Left ventricle myocardium superior (tissue), 1 donor: ENCODE measurements at places on chromosomes 6 and 20. TPM values are rescaled to one million over a fixed set of nuclear protein-coding genes. Genes with fewer than 3 reads are reported as not detected.

DNA sequence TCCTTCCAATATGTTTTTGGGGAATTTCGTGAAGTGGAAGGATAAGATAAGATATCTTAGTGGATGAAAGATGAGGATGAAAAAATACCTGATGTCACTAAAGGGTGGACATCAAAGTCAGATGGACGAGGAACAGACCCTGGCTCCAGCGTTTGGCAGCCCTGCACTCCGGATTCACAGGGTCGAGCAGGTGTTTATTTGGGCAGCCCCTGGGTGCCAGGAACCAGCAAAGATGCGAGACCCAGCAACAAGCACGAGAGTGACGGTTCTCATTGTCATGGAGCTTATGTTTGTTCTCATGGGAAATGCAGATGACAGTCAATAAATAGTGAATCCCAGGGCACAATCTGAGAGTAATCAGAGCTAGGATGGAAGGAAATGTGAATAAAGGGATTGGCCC is 131.1 kb downstream of the PHACTR3 start:
- DNase-seq, result no peak

DNA sequence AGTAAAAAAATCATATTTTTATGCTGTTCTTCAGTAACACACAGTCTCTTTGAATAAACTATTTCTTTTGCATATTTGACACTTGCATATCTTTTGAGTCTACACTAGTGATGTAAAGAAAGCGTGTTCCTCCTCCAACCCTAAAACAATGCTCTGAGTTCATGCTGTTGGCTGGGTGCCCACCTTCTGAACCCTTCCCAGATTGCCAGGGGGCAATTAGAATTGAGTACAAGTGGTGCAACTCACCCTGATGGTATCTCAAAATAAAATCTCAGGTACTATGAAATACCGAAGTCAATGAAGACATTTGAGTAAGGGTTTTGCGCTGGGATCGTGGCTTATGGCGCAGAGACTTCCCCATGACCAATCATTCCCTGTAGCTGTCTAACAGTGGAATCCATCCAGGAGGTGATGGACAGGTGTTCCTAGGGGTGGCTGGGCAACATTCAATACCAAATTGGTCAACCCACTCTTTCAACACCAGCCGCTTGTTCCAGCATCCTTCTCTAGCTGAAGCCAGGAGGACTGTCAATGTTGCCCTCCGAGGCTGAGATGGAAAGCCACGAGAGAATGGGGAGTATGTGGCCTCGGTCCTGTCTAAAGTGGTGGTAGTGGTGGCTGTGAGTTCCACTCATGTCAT is 94.4 kb upstream of the ZNFX1 start:
- DNase-seq, result no peak

DNA sequence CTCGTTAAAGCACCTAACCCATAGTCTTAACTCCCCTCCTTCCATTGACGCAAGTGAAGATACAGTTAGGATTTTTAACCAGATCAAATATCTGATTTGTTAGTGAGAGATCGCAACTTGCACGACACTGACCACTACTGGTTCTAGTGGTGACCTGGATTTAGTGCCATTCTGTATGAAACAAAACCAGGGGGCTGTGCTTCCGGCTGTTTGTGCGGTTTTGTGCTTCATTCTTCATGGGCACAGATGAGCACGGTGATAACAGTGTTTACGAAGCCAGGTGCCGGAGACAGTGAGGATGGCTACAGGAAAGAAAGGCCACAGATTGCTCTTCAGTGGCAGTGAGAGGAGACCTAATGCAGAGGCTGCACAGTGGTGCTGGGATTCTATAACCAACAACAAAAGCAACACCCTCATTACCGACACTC is 75.5 kb downstream of the NOL4L start:
- no peak for DNase-seq

The PRICKLE4 gene
- 3.8 TPM for total RNA-seq
